ENCODE measurements at places on chromosomes 7 and 10. TPM values are rescaled to one million over a fixed set of nuclear protein-coding genes. Genes with fewer than 3 reads are reported as not detected.

DNA sequence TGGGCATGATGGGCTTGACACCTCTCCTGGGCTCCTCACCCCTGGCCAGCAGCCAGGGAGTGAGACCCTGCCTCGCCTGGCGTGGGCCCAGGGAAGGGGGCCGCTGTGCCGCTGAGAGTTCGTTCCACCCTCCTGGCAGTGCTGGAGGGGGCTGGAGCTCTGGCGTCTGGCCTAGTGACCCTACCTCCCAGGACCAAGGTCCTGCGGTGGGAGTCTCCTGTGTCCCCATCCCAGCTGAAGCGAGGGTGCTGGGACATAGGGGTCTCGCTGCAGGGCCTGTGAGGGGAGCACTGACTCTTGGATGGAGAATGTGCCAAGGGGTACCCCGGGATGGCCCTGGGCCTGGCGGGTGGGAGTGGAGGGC, 1.2 kb downstream of the GTF2IRD1 start:
- no peak for DNase-seq

GRCh38 chr10:77805676-77806075, 120.9 kb downstream of the DLG5 start:
- DNase-seq, result no peak

DNA sequence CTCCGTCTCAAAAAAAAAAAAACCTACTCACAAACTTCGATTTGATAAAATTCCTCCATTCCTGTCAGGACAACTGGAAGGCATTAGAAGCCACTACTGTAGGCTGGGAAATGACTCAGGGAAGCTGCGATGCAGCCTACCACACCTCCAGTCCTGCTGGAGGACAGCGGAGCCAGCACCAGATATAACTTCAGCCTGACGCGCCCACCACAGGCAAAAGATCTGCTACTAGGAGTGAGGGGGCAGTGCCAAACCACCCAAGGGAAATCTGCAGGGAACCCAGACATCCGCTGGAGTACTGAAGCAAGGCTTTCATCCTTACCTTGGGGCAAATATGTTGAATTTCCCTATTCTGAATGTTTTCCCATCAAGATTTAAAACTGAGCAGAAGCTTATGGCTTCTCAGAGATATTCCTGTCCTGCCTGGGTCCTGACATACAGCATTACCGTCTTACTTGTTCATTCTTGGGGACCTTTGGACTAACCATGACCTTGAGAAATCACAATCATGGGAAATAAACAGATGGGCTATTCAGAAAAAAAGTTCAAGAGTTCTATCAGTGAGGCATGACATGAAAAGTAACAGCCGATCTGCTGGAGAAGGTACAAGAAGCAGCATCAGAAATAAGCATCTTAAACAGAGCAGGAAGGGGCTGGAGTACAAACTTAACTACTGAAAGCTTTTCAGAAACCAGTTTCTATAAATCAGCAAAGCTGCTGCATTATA, 20.4 kb downstream of the BCCIP start:
- no peak for DNase-seq

- no peak for DNase-seq
These were observed 6.7 kb upstream of the EN2 start for GRCh38 chr7:155450970-155451801.

GRCh38 chr10:36341471-36341870, 699.4 kb upstream of the FZD8 start:
- DNase-seq, result no peak

DNA sequence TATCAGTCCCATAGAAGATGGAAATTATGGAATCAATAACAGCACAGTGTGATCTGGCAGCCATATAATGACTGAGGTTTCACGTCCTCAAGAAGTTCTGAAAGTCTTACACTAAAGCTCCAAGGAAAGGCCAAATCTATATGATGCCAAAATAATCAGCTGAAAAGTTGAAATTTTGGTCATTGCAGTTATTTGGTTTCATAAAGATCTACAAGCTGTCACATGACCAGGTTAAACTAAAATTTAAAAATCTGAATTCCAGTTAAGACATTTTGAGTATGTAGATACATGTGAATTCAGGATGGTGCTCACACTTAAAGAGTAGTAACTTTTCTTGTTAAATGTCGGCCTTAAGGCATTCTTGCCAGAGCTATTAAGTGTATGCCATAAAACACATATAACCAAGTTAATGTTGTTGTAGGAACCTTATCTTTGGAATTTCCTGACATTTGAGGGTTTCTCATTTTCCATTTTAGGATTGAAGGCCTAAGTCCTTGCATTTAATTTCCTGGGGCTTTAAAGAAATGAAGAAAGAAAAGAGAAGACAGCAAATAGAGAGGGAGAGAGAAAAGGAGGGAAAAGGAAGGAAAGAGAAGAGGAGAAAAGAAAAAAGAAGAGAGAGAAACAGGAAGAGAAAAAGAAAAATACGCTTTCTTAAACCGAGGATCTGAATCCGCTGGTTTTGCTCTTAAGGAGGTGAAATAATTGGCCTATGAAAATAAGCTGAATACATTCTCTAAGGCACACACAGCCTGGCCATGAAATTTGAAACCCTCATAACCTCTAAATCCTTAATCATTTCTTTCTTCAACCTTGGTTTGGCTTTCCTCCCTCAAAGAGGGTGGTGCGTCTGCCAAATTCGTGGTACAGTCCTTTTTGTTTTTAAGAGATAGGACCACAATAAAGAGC, 43.8 kb downstream of the DENND2A start:
- no peak for DNase-seq

GRCh38 chr10:45640941-45641340, 31.6 kb downstream of the ZFAND4 start:
- no peak for DNase-seq

DNA sequence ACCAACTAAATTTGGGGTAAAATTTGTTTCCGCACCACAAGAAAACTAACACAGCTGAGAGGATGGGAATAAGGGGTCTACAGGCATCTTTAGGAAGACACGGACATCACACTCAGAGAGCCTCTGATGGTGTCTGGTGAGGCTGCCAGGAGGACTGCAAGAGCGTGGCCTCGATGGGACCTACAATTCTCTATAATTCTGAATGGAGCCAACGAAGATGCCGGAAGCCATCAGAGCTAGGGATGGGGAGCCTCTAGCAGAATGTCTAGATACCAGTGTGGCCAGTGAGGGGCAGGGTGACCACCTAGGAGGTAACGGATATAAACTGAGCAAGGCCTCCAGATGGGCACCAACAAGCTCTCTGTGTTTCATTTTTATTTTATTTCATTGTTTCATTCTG, 7.5 kb downstream of the GRID1 start:
- DNase-seq, result peak; percentile 6

DNA sequence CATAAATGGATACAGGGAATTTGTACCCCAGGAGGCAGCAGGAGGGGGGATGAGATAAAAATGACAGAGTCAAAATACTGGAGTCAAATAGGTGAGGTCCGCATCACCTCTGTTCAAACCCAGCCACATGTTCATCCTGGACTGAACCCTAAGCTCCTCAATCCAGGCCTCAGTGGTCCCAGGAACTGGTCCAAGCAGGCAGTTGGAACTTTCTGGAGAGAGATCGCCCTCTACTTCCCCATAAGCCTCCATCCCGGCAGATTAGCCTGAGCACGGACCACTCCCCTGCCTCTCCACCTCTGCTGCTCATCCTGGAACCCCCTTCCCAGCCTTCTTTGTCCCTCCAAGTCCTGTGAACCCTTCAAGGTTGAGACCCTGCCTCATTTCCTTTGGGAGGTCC, 959.7 kb upstream of the ZNF722 start:
- DNase-seq, result no peak

- DNase-seq, result no peak
These were observed 12.8 kb upstream of the YAE1 start for GRCh38 chr7:39553436-39553835.

The MYL7 gene
- 3.1 TPM for total RNA-seq

The WDR86 gene
- total RNA-seq, result 1.3 TPM

The GPER1 gene
- total RNA-seq, result 11.1 TPM

The FZD8 gene
- total RNA-seq, result 20.4 TPM

The GTF2IRD1 gene
- 30.5 TPM for total RNA-seq

The APBB1IP gene
- total RNA-seq, result 19.2 TPM

The PLAU gene
- 16.8 TPM for total RNA-seq
